Stimulated activated CD4-positive, alpha-beta T cell treated with anti-CD3 and anti-CD28 coated beads, Interleukin-12 subunit alpha, Interleukin-12 subunit beta, amount 100 ng/mL, for 4 hours (primary cell): ENCODE measurements at places on chromosomes 12 and 14.

- no peak for DNase-seq
These were observed 53.7 kb upstream of the DDX11 start for GRCh38 chr12:31019976-31020375.

DNA sequence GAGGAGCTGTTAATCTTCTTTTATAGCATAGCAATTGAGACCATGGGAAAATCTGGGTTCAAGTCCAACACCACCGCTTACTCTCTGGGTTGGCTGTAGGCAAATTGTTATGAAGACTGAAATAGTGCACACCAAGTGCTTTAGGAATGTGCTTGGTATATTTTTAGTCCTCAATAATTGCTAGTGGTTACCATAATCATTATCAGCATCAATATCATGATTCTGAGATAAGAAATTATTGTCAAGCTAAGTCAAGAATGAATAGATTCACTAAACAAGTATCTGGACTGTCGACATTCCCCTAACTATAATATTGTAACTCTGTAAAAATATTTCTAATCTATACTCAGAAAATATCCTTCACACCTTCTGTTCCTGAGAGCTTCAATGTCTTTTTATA lies 48.5 kb downstream of the ANO4 start:
- no peak for DNase-seq

DNA sequence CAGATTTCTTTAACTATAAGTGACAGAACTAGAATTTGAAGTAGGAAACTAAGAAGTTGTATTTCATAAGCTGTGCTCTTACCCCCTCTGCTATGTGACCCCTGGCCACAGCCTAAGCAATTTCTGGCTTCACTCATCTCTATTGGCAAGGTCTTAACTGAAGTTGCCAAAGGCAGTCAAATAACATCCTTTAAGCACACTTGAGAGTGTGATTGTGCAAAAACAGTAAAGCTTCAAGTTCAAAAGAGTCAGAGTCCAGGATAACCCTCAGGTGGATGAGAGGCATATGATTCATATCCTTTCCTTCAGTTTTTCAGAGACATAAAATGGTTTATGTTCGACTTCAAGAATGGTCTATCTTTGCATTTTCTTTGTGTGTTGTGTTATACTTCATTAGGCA lies 45.2 kb downstream of the GRIP1 start:
- no peak for DNase-seq

DNA sequence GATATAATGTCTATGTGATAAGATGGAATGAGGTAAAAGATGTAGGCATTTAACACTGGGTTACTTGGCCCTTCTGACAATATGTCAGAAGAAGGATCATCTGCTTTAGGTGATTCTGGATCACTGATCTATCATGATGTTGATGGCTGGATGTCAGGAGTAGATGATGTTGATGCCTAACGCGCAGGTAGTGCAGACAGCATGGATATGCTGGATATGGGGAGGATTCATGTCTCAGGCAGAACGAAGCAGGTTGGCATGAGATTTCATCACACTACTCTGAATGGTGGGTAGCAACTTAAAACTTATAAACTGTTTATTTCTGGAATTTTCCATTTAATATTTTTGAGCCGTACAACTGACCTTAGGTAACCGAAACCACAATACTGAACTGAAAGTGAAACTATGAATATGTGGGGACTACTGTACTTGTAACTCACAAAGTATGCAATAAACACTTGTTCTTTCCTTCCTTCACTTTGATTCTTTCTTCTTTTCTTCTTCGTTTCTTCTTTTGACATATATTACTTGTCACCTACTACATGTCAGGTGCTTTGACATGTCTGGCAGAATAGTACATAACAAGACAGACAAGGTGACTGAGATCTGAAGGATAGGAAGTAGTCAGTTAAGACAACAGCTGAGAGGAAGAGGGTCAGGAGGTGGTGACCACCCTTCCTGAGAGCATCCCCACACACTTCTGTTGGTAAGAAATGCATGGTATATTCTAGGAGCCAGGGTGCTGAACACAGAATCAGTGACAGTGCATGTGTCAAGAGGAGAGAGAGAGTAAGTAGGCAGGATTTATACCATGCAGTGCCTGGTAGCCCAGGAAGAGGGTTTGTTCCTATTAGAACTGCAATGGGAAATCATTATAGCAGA lies 238.8 kb downstream of the PPFIA2 start:
- no peak for DNase-seq

DNA sequence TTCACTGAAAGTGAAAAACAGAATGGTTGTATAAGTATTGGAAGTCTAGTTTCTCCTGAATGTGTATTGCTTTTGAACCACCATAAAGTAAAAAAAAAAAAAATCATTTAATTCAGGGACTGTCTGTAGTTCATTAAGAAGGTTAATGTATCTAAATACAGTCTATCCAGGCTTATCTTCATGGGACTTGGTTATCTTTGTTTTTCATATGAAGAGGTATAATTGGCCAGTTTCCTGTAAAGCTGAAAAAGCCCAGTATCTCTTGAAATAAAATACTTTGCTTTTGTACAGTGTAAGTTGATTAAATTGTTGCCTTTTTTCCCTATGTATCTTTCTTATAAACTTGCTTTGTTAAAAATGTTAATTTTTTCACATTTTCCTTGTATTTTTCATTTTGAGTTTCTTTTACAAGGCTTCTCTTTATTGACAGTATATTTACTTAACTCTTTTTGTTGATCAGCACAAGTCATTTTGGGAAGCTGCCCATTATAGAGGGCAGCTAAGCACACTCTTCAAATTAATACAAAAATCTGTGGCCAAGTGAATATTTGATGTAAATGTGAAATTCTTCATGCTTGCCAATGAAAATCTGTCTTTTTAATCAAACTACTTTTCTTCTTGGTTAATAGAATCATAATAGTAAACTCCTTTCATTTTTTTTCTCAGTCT lies 156.0 kb downstream of the TMTC3 start:
- no peak for DNase-seq

- no peak for DNase-seq
These were observed 14.9 kb downstream of the VRK1 start for GRCh38 chr14:96811985-96812667.

DNA sequence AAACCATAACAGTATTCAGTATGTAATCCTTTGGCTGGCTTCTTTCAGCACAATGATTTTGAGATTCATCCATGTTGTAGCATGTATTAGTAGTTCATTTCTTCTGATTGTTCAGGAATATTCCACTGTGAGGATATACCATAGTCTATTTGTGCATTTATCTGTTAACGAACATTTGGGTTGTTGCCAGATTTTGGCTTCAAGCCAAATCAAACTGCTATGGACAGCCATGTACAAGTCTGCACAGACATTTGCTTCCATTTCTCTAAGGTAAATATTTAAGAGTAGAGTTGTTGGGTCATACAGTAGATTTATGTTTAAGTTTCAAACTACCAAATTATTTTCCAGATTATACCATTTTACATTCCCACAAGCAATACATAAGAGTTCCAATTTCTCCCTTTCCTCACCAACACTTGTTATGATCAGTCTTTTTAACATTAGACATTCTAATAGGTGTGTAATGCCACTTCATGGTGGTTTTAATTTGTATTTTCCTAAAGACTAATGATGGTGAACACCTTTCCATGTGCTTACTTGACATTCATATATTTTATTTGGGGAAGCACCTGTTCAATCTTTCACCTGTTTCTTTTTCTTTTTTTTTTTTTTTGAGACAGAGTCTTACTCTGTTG lies 56.6 kb downstream of the ZFYVE21 start:
- DNase-seq: no peak

- no peak for DNase-seq
These were observed 1081.5 kb downstream of the GALC start for GRCh38 chr14:86911486-86911885.

GRCh38 chr12:2776129-2776806 lies 18.5 kb upstream of the FKBP4 start:
- no peak for DNase-seq

GRCh38 chr14:47917344-47917954 lies 242.0 kb upstream of the MDGA2 start:
- no peak for DNase-seq

DNA sequence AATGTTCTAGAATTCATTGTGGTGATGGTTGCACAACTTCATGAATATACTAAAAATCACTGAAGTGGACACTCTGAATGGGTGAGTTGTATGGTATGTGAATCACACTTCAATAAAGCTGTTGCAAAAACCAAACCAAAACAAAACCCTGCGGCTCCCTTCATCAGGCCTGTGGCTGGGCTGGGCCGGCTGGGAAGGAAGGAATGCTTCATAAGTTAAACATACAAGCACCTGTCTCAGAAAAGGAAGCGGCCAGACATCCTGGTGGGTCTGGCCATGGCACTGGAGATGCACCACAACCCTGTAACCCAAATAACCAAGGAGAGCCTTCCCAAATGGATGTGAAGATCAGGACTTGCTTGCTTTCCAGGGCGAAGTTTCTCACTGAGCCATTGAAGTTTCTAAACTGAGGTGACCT lies 34.9 kb downstream of the TTC7B start:
- no peak for DNase-seq

DNA sequence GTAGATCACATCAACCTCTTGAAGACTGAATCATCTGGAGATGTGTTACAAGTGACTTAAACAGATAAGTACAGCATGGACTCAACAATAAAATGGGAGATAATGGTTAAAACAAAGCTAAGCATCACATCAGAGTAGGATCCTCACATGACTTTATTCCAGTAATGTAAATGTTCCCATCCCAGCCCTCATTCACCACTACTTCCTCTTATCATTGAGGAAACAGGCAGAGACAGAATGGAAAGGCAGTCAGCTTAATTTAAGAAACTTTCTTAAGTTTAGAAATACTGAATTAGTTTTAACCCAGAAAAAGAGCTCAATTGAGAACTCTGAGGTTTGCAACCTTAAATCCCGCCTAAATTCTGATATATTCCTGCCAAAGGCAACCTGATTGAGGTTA lies 1.2 kb upstream of the ALG10 start:
- no peak for DNase-seq

DNA sequence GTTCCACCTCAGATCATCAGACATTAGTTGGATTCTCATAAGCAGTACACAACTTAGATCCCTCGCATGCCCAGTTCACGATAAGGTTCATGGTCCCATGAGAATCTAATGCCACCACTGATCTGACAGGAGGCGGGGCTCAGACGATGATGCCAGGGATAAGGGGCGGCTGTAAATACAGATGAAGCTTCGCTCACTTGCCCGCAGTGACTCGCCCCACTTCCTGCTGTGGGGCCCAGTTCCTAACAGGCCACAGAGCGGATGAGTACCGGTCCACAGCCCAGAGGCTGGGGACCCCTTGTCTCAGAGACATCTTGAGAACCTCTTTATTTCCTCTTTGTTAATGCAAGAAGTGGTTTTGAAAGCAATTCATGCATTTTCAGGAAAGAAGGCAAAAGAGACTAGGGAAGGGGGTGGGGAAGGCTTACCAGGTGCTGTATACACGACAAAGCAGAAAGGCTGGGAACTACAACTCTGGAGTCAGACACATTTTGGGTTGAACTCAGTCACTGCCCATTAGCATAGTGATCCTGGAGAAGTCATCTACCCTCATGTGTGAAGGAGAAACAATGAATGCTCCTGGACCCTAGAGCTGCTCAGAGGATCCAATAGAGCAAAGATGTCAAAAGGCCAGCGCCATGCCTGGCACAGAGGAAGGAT lies 68.7 kb downstream of the EID3 start:
- no peak for DNase-seq

GRCh38 chr12:116015525-116015924 lies 262.0 kb downstream of the MED13L start:
- no peak for DNase-seq

- no peak for DNase-seq
These were observed 84.6 kb upstream of the BCL2L14 start for GRCh38 chr12:11986165-11986564.

DNA sequence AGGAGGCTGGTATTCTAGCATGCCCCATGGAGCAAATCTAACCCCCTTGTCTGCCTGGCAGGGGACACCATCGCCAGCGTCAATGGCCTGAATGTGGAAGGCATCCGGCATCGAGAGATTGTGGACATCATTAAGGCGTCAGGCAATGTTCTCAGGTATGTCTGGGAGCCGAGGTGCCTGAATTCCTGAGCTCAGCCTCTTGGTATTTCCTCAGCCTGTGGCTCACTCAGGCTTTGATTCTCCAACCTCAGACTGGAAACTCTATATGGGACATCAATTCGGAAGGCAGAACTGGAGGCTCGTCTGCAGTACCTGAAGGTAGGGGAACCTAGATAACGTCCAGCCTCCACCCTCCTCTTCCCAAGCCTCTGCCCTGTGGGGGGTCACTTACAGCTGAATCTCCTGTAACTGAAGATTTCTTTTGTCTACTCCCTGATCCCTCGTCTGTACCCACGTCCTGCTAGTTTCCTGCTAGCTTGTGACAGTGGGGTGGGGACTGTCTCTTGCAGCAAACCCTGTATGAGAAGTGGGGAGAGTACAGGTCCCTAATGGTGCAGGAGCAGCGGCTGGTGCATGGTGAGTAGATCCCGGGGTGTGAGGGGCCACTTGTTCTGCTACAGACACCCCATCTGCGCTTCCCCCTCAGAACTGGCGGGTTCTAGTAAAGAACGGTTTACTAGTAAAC lies 7.0 kb downstream of the TAMALIN start:
- no peak for DNase-seq

DNA sequence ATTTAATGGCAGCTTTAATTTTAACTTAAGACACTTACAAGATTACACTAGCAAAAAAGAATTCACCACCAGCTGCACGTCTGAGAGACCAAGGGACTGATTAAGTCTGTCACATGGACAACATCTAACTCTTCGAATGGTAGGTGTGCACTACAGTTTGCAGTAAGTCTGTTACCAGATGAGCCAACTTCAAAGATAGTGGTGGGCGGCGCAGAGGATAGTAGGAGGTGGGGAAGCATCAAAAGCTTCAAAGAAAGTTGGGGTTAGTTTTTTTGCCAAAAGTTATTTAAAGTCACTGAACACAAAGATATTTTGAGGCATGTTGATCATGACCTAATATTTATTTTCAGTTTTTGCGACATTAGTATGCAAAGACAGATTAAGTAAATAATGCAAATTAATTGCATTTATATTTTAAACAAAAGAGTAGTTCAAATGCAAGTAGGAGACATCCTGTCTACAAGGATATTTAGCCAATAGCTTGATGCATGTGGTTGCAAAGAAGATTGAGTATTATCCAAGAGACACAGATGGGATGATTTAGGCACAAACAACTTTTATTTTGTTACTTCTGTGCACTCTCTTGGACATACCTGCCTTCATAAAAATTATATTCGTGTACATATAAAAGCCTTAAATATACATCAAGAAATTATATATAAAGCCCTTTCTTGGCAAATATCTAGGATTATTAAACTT lies 327.7 kb downstream of the BMP4 start:
- DNase-seq: no peak

DNA sequence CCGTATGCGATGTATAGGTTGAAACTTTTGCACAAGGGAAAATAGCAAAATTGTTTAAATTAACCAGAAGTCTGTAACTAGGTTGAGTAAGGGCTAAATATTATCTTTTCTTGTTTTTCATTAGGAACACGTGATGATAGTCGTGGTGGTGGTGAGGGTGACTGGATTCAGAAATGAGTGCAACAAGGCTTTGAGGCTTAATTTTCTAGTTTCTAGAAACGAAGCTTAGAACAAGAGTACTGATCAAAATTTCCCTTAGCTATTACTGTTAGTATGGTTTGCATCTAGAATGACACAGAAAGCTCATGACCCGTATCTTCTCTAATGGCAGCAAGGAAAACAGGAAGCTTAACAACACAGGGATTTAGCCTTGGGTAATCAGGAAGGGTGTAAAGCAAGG lies 7.0 kb downstream of the SLIRP start:
- no peak for DNase-seq

- DNase-seq: no peak
These were observed 255.9 kb downstream of the MSRB3 start for GRCh38 chr12:65534238-65534841.
